CD4-positive, alpha-beta T cell (primary cell): ENCODE measurements at places on chromosomes 7 and 10.

GRCh38 chr10:6953271-6953801 is 373.3 kb upstream of the PRKCQ start:
- no peak for DNase-seq

GRCh38 chr7:18861514-18862118 is 255.8 kb downstream of the TWIST1 start:
- no peak for DNase-seq

DNA sequence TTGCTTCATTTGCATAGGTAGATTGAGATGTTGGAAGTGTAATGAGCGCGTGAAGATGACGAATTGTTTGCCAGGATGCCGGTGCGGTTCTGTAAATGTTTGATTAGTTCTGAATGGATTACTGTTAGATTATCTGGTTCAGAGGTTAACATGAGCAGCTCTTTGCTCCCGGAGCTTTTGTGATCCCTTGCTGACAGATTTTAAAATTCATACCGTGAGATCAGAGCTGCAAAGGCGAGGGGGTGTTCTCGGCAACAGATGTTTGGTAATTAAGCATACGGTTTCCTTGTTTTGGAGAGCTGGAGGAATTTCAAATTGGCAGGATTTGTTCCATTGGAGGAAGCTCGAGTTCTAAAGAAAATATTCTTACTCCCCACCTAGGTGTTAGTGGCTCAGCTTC is 237.8 kb upstream of the GPR26 start:
- no peak for DNase-seq

GRCh38 chr10:86655596-86655995 is 1.2 kb downstream of the OPN4 start:
- DNase-seq, result no peak

DNA sequence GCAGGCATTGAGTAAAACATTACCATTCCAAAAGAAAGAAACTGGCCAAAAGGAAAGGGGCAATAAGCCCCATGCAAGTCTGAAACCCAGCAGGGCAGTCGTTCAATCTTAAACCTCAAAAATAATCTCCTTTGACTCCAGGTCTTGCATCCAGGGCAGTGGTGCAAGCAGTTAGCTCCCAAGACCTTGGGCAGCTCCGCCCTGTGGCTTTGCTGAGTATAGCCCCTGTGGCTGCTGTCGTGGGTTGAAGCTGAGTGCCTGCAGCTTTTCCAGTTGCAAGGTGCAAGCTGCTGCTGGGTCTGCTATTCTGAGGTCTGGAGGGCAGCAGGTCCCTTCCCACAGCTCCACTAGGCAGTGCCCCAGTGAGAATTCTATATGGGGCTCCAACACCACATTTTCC is 580.1 kb upstream of the AUTS2 start:
- DNase-seq, result no peak

GRCh38 chr7:116629051-116629463 is 42.9 kb upstream of the MET start:
- DNase-seq, result no peak

- no peak for DNase-seq
These were observed 39.1 kb upstream of the BET1 start for GRCh38 chr7:94043299-94043698.

GRCh38 chr10:1989090-1989489 is 251.8 kb upstream of the ADARB2 start:
- DNase-seq, result no peak
